Colonic mucosa (tissue), 4 donors: ENCODE measurements at places on chromosomes 2 and 18. TPM values are rescaled to one million over a fixed set of nuclear protein-coding genes. Genes with fewer than 3 reads are reported as not detected.

Gene CLEC4F
- total RNA-seq = 0.12 TPM

DNA sequence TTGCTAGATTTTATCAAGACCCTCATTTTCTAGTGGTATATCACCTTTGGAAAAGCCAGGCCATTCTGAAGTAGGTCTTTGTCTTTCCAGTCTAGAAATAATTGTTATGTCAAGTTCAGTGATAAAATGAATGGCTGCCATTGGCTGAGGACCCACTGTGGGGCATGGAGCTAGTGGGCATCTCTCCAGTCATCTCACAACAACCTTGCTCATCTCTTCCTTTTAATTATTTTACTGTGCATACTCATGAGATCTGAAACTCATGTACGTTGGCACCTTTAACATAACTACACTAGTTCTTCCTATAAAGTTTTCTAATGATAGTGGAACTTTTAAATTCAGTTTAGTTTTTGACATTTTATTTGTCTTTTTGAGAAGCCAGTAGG lies 240.9 kb downstream of the SLC8A1 start:
- H3K4me3 ChIP-seq = no peak overlapping the region
- DNase-seq = no peak
- H3K36me3 ChIP-seq = no peaks in the 10 kb centered on the region

GRCh38 chr2:136118819-136119716 lies 1.1 kb upstream of the CXCR4 start:
- no peaks in the 10 kb centered on the region for H3K4me1 ChIP-seq
- H3K27me3 ChIP-seq = peaks cover 55% of the 10 kb centered on the region
- H3K36me3 ChIP-seq = no peaks in the 10 kb centered on the region

- H3K36me3 ChIP-seq = no peaks in the 10 kb centered on the region
- H3K4me1 ChIP-seq = peaks cover 4% of the 10 kb centered on the region
- H3K4me3 ChIP-seq = no peak overlapping the region
- H3K27ac ChIP-seq = no peak overlapping the region
- no peaks in the 10 kb centered on the region for H3K27me3 ChIP-seq
Measured at GRCh38 chr2:7028846-7029245, 111.6 kb downstream of the RNF144A start.
